ENCODE measurements at places on chromosomes 6 and 20.

- DNase-seq: no peak
Measured at GRCh38 chr6:151142676-151143075, 97.1 kb upstream of the AKAP12 start.

DNA sequence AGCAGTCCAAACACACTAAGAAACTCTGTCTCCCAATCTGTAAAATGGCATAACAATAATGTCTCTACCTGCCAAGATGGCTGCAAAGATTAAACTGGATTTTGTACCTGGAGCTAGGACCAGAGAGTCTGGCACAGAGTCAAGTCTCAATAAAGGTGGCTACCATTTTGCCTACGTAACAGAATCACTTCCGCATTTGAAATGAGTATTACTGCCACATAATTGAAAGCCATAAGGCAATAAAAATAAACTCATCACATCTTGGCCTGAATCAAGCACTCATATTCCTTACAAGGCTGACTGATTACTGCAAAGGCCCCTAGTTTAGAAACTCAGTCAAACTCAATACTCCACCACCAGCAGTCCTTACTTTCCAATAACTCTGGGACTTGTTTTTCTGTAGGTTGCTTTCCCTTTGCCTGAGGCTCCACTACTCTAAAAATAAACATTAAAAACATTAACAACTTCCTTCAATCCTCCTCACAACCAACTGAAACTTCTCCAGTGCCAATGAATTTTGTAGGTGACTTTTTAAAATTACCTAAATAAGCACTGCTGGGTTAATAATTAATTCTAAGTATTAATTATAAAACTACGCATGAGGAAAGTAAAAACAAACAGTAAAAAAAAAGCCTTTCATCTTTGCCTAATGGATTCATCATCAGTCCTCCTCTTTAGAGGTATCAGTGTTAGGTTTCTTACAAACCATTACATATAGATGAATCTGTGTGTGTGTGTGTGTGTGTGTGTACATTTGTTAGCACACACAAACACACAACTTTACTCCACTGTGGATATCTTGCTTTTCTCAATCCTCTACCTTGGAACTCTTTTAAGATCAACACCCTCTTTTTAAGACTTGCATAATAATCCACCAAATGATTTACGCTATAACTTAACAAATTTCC is 3.7 kb downstream of the KIF16B start:
- no peak for DNase-seq

GRCh38 chr20:18428490-18429173 is 38.2 kb downstream of the DZANK1 start:
- DNase-seq: peak; percentile 76

GRCh38 chr20:5863040-5863833 is 87.1 kb downstream of the TRMT6 start:
- peak; percentile 88 for DNase-seq

- peak; percentile 40 for DNase-seq
Measured at GRCh38 chr20:57996936-57997890, 231.2 kb downstream of the ANKRD60 start.

DNA sequence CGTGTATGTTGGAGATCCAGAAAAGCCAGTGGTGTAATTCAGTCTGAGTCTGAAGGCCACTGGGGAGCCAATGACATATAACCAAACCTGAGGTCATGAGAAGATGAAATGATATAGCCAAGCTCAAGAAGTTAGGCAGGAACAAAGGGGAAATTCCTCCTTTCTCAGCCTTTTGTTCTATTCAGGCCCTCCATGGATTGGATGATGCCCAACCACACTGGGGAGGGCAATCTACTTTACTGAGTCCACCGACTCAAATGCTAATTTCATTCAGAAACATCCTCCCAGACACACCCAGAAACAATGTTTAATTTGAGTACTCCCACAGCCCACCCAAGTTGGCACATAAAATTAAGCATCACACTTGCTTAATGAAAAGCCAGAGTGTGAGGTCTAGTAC is 183.6 kb downstream of the GJA1 start:
- no peak for DNase-seq

DNA sequence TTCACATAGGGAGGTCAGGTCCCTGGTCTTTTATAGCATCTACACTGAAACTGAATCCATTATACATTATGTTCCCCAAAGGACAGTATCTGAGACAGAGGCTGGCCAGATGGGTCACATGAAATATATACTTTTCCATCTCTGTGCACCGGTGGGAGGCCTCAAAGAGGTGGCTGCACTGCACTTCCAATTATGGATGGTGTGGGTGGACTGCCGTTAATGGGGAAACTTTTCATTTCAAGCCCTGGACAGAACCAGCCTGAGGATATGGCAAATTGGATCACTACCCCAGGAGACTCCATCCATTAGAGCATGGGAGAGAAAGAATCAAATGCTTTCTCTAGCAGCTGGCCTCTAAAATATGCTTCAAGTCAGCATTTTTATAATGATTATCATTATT is 280.5 kb upstream of the OPRM1 start:
- no peak for DNase-seq

GRCh38 chr20:63831993-63832686 is 1.1 kb upstream of the ZBTB46 start:
- DNase-seq: peak; percentile 68

DNA sequence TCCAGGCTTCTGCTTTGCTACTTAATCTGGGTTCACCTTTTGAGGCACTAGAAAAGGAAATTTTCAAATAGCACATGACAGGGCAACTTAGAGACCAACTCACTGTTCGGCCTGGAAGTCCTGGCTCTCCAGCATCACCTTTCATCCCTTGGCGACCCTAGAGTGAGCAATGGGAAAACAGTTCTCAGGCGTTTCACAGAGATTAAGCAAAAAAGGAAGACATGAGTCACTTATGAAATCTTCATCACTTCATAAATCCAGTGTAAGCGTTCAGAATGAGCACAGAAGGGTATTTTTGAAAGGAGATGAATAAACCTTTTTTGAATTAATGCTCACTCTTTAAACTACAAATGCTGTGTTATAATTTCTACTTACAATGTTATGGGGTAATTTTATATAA is 104.0 kb downstream of the COL12A1 start:
- DNase-seq: peak; percentile 90

GRCh38 chr6:51093871-51094270 is 275.2 kb downstream of the TFAP2B start:
- no peak for DNase-seq

DNA sequence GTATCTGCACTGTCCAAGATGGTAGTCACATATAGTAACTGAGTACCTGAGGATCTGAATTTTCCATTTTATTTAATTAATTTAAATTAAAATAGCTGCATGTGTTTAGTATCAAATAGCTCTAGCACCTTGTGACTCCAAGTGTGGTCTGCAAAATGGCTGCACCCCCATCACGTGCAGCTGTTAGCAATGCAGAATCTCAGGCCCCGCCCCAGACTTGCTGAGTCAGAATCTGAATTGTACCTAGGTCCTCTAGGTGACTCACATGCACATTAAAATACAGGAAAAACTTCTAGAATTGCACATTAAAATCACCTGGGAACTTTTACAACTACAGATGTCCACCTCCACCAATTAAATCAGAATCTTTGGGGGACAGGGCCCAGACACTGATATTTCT is 19.2 kb upstream of the FAM83C start:
- no peak for DNase-seq

- peak; percentile 19 for DNase-seq
Measured at GRCh38 chr6:39430871-39431523, 108.5 kb upstream of the KCNK16 start.

- DNase-seq: no peak
Measured at GRCh38 chr20:63107449-63108200, 100.9 kb upstream of the BHLHE23 start.

- no peak for DNase-seq
Measured at GRCh38 chr6:41813469-41813868, 26.0 kb downstream of the TOMM6 start.

- no peak for DNase-seq
Measured at GRCh38 chr6:130065609-130066156, 47.3 kb downstream of the L3MBTL3 start.

DNA sequence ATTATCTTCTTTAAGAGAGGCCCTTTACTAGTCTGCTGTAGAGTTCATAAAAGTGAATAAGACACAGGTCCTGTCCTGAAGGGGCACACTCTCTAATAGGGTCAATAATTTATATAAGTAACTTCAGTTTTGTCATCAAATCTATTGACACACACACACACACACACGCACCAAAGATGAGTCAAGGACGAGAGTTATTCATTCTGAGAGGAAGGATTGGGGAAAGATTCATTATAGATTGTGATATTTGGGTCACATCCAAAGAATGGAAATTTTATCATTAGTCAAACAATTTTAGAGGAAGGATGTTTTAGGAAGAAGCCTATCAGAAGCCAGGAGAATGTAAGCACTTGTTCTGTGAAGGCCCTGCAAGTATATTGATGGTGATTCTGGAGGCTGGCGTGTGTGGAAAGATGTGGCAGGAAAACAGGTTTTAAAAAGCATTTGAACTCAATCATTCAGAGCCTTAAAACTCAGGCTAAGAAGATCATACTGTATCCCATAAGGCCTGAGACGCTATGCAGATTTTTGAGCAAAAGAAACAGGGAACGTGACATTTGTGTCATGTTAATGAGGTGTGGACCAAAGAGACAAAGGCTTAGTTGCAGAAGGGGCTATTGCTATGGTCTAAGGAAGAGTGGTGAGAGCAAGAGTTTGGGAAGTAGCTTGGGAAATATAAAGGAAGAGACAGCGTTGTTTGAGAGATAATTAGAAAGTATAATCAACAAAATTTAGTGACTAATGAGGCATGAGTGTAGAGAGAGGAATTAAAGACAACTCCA is 161.4 kb upstream of the PREP start:
- no peak for DNase-seq

GRCh38 chr6:33739571-33739970 is 7.1 kb downstream of the IP6K3 start:
- DNase-seq: no peak

DNA sequence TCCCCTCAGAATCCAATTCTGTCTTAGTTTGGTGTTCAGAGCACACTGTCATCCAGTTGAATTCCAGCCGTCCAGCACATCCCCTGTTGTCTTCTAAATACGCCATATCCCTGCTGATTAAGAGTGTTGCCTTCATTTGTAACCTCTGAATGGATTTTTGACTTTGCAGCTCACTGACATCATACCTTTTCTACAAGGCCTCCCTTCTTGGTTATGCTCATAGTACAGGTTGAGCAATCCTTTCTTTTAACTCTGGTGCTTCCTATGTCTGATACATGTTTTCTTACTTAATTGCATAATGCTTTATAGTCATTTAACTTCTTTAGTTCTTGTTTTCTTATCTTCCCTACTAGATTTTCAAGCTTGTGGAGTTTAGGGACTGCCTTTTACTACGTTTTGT is 36.4 kb downstream of the XRN2 start:
- peak; percentile 53 for DNase-seq

DNA sequence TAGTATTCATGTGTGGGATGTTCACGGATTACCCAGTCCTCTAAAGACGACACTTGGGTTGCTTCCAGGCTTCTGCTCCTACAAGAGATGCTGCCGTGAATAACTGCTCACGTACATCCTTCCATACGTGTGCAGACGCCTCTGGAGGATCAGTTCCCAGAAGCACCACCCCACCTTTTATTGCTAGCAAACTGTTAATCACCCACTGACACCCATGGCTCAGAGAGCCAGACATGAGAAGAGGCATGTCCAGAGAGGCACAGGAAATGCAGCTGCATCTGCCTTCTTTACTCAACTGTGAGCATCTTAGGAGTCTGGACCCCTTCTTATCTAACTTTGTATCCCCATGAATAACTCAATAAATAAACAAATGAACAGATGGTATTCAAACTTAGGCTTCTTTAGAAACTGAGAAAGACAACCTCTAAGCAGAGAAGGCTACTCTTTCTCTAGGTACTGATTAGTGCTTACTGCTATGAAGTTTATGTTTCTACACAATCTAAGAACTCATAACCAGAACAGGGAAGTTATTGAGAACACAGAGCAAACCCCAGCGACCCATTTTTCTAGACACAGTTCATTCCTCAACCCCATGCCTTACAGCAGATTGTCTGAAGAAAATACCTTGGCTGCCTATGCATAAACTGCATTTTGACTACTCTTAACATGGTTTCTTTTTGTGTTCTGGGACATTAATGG is 228.7 kb upstream of the RREB1 start:
- peak; percentile 51 for DNase-seq

- DNase-seq: no peak
Measured at GRCh38 chr20:3993109-3993508, 22.2 kb downstream of the RNF24 start.

- DNase-seq: no peak
Measured at GRCh38 chr6:116530436-116530835, 15.0 kb downstream of the TRAPPC3L start.

GRCh38 chr6:168017629-168018028 is 20.2 kb downstream of the KIF25 start:
- no peak for DNase-seq

GRCh38 chr6:134768931-134769330 is 181.0 kb downstream of the ALDH8A1 start:
- DNase-seq: no peak

DNA sequence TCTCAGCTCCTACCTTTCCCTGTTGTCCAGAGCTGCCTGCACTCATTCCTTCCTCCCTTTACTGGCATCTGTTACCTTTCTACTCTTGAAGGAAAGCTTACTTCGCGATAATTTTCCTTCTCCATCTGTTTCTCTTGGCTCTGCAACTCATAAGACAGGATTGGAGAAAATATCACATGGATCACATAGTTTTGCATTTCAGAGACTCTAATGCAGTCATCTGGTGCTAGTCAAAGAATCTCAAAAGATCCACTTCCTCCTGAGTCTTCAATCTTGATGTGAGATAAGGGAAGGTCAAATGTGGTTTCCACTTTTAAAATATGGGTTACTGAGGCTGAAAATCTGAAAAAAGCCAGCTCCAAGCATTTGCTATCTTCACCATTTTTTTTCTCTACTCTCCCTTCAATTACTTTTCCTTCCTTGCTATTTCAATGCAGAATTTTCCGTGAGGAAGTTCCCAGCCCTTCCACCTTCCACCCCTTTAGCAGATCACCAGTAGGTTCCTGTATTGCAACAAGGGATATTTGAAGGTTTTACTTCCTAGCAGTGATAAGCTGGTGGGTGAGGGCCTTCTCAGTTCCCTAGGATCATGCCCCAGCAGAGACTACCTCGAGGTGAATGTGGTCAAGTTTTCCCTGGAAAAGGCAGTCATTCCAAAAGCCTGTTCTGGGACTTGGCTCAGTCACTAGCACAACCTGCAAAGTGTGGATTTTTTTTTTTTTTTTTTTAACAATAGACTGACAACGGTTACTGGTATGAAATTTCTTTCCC is 62.8 kb upstream of the LRRC1 start:
- peak; percentile 35 for DNase-seq

DNA sequence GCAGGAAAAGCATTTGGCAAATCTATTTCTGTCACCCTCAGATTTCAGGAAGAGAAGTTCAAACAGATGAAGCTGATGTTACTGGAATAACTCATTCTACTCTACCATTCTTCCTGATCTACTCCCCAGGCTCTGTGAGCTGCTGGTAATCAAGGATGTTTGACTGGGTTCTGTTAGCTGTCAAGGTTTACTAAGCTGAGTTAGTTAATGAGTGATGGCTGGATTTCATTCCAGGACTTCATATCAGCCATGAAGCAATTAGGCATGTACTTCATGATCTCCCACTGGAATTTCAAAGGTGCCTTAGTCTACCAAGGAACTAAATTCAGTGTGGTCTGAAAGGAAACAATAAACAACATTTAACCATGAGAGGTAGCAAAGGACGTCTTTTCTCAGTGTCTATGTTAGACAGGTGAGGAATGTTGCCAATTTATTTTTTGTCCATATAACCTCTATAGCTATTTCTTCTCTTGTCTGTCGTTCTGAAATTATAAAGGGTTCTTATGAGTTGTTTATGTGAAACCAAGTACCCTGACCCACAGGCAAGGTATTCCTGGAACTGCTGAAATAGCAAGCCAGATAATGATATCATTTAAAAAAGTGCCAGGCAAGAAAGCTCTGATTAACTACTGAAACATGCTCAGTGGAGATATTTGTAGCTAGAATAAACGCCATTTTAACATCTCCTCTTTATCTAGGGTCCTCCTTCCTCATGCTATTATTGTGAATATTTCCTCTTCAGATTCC is 112.9 kb downstream of the BACH2 start:
- DNase-seq: no peak

Measured in choroid plexus epithelial cell (primary cell).